ENCODE measurements at places on chromosomes 1 and 21.
A peak's percentile ranks its signal among the peaks of the same experiment; 100 is the strongest.

GRCh38 chr1:48823168-48823567 lies 46.5 kb upstream of the BEND5 start:
- no peak for DNase-seq

- DNase-seq: no peak
Measured at GRCh38 chr1:11196945-11197344, 7.8 kb downstream of the ANGPTL7 start.

DNA sequence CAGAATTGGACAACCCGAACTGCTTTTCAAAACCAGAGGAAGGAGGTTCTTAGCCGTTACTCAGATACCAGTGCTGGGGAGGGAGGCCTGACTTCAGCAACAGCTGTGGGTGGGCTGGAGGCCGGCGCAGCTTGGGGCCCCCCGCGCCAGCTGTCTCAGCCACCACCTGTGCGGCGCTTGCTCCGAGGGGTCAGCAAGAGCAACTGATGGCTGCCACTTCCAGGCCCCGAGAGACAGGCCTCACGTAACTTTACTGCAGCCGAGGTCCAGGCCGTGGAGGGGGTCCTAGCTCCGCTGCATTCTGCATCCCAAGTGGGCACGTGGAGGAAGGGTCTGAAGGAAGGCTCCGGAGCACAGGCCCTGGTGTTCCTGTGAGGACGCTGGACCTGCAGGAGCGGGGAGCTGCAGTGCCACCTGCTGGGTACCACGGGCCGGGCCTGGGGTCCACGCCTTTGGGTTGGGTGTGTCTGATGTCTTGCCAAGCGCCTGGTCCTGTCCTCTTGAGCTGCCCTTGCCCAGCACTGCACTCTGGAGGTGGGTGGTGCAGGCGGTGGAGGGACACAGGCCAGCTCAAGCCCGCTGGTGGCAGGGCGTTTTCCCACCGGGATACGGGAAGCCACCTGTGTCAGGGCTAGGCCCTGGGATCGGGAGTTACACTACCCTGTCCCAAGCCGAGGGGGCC lies 9.8 kb downstream of the THAP3 start:
- no peak for DNase-seq

DNA sequence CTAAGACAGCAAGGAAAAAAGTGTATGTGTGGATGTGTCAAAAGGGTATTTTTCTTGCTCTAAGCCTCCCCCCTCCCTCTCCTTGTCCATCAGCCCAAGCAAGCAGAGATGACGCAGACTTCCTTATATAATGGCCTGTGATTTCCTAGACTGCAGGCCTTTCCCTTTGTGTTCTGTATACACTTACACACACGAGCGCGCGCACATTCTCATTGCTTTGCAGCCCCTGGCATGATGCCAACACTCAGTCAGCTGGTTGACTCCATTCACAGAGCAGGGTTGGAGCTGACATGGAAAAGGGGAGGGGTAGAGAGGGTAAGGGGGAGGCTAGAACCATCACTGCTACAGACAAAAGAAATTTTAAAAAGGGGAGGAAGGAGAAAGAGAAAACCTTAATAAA lies 41.8 kb downstream of the GATAD2B start:
- DNase-seq: no peak

DNA sequence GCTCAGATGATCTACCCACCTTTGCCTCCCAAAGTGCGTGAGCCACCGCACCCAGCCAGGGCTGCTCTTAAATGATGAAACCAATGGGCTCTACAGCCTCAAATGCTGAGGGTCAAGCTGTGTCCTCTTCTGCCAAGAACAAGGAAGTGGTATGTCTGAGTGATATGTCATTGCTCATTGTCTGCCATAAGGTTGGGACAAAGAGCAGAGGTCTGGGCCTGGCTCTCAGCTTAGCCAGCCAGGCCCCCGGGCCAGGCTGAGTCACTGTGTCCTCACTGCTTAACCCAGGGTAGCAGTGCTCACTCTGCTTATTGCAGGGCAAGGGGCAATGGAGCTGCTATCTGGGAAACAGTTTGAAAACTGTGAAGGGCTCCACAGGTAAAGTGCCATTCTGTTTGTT lies 8.3 kb upstream of the ETS2 start:
- DNase-seq: no peak

DNA sequence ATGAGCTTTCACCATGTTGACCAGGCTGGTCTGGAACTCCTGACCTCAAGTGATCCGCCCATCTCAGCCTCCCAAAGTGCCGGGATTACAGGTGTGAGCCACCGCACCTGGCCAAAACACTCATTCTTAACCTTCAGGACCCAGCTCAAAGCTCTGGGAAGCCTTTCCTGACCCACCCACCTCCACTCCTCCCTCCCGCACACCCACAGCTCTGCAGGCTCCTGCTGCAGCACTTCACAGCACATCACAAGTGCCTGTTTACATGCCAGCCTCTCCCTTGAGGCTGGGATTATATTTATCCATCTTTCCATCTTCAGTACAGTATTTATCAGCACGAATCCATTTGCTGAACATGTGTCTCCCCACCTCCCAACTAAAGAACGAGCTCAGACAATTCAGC lies 14.9 kb downstream of the SLC9A1 start:
- no peak for DNase-seq

DNA sequence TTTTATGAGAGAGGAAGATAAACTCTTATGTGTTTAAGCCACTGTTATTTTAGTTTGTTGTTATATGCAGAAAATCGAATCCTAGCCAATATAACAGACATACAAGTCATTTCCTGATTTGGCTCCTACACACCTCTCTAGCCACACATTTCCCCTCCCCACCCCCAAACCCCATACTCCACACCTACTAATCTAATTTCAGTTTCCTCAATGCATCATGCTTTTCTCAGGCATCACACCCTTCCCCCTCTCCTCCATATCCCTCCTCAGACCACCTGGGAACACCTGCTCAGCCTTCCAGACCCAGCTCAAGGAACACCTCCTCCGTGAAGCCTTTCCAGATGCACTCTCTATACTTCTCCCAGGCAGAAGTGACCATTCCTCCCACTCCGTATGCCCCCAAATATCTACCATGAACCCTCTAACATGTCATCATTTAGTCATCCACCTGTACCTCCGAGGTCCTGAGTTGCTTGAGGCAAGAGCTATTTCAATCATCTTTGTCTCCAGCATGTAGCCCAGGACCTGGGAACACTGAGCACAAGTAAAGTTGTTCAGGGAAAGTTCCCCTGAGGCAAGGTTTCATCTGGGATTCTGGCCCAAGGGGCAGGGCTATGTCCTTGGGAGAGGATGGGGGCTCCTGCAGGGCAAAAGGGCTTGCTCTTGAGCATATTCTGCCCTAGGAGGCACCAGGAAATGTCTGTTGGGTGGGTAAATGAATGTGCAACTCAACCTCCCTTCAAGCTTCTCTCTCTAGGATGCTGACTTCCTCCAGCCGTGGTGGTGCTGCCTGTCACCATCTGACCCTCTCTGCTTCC lies 126.8 kb downstream of the HIVEP3 start:
- no peak for DNase-seq

DNA sequence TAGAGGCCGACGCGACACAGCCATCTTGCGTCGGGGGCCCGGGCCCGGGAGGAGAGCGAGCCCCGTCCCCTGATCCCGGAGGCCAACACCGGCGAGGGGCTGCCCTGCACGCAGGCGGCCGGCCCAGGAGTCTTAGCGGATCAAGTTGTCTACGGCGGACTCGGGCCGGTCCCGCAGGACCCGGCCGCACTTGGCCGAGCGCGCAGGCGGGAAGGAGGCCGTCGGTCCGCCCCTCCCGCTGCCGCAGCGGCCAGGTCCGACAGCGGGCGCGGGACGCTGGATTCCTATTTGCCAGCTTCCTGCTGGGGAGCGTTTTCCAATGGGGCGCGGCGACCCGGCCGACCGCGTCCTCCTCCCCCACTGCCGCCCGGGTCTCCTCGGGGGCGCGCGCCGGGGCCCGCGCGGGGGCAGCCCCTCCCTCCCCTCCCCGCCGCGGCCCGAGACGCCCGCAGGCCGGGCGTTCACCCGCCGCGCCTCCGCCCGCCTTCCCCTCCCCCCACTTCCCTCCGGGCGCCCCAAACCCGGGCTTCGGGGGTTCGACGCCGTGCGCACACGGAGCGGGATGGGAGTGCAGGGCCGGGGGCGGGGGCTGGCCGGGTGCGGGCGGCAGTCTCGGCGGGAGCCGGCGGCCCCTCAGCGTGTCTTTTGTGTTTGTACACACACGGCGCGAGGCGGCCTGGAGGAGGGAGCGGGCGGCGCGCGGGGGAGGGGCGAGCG lies 517 bp upstream of the H3-3A start:
- DNase-seq: peak; percentile 2
